ENCODE measurements at places on chromosomes 11 and 22.

DNA sequence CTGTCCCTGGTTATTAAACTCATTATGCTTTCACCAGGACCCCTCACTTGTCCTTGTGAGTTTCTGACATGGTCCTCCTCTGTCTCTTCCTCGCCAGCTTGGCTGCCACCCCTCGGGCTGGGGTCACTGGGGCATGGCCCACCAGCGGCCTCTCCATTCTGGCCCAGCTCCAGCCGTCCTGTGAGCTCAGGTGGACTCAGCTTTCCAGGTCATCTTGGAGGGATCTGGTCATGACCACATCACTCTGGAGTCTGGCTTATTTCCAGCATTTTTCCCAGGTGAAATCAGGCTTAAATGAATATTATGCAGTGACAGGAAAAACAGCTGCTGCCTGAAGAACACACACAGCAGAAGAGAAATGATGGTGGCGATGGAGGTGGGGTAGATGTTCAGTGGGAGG is 224.5 kb downstream of the ADAMTS15 start:
- DNase-seq: no peak

GRCh38 chr22:40560551-40560950 is 76.0 kb downstream of the MRTFA start:
- no peak for DNase-seq

DNA sequence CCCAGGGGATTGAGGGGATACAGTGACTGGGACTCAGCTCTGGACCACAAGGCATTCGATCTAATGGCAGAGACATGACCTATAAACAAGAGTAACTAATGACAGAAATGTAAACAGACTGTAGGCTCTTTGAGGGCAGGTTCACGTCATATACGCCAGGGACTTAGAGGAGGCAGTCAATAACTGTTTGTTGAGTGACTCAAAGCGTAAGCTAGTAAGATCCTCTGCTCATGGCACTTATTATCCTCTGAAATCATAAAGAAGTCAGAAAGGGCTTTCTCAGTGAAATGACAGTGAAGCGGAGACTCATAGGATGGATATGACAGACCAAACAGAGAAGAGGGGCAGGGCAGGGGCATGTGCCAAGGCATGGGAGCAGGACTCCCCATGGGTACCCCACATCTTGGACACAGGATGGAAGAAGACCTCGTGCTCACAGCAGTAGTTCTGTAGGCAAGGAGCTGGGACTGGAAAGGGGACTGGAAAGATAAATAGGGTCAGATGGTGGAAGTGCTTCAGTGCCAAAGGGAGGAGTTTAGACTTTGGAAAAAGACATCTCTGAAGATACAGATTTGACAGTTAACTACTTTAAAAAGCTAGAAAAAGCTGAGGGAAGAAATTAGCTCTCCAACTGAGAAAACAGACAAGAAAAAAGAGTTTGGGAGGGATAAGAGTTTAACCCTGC is 72.7 kb downstream of the SLC1A2 start:
- DNase-seq: no peak

DNA sequence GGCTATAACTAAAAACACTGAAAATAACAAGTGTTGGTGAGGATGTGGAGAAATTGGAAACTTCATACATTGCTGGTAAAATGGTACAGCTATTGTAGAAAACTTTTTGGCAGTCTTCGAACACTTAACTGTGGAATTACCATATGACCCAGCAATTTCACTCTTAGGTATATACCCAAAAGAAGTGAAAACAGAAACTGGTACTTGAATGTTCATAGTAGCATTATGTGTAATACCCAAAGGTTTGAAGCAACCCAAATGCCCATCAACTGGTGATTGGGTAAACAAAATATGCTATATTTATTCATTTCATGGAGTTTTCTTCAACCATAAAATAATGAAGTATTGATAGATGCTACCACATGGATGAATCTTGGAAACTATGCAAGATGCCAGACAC is 40.8 kb upstream of the FTH1 start:
- DNase-seq: no peak

GRCh38 chr11:40183073-40184064 is 1276.1 kb downstream of the LRRC4C start:
- no peak for DNase-seq

- no peak for DNase-seq
Observed at GRCh38 chr11:43937434-43938411, 4.7 kb upstream of the C11orf96 start.

DNA sequence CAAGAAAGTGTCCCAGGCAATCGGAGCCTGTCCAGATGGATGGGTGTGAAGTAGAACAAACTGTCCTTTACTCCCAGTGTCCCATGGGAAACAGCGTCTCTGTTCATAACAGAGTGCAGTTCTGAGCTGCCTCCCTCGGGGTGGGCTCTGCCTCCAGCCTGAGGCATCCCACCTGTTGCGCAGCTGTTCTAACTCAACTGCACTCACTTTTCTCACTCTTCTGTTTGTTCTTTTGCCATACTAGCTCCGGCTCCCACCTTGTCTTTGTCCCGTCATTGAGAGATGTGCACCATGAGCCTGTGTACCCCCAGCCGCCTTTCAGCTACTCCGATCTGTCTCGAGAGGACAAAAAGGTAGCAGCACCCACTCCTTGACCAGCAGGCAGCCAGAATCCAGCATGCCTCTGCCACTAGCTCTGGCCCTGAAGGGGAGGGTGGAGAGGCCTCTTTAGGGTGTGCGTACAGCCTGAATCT is 20.7 kb upstream of the CDC42EP2 start:
- DNase-seq: no peak

DNA sequence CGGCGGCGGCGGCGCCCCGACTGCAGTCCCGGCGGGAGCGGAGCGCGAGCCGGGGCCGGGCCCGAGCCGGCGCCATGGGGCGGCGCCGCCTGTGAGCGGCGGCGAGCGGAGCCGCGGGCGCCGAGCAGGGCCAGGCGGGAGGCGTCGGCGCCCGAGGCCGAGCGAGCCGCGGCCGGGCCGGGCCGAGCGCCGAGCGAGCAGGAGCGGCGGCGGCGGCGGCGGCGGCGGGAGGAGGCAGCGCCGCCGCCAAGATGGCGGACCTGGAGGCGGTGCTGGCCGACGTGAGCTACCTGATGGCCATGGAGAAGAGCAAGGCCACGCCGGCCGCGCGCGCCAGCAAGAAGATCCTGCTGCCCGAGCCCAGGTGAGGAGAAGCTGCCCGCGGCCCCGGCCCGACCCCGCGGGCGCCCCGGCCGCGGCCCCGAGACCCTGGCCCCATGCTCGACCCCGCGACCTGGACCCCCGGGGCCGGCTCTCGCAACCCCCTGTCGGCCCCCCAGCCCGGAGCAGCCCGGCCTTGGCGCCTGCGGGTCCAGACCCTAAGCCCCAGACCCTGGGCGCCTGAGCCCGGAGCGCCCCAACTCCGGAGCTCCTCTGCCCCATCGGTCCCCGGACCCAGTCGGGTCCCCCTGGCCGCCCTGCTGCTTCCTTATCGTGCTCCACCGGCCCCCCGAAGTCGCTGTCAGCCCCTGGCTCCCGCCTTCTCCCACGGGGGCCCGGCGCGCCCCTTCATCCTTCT is at the start of gene GRK2:
TSS of gene GRK2 (plus strand) at position 25 of the 739 bp plus-strand sequence. CDS start at position 252, 227 bp downstream.
- DNase-seq: no peak

DNA sequence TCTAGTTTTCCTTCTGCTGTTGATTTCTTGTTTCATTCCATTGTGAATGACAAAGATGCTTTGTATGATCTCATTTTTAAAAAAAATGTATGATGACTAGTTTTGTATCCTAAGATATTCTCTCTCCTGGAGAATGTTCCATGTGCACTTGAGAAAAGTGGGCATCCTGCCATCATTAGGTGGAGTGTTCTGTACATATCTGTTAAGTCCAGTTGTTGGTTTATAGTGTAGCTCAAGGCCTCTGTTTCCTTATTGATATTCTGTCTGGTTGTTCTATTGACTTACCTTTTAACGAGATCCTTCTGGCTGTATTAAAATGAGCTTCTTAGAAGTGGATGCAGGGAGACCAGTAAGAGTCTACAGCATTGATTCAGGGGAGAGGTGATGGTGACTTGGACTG is 35.2 kb downstream of the SGSM1 start:
- DNase-seq: no peak

GRCh38 chr11:121368364-121369240 is 76.0 kb downstream of the SC5D start:
- DNase-seq: no peak

GRCh38 chr22:22929381-22930221 is 42.0 kb downstream of the IGLL5 start:
- no peak for DNase-seq

DNA sequence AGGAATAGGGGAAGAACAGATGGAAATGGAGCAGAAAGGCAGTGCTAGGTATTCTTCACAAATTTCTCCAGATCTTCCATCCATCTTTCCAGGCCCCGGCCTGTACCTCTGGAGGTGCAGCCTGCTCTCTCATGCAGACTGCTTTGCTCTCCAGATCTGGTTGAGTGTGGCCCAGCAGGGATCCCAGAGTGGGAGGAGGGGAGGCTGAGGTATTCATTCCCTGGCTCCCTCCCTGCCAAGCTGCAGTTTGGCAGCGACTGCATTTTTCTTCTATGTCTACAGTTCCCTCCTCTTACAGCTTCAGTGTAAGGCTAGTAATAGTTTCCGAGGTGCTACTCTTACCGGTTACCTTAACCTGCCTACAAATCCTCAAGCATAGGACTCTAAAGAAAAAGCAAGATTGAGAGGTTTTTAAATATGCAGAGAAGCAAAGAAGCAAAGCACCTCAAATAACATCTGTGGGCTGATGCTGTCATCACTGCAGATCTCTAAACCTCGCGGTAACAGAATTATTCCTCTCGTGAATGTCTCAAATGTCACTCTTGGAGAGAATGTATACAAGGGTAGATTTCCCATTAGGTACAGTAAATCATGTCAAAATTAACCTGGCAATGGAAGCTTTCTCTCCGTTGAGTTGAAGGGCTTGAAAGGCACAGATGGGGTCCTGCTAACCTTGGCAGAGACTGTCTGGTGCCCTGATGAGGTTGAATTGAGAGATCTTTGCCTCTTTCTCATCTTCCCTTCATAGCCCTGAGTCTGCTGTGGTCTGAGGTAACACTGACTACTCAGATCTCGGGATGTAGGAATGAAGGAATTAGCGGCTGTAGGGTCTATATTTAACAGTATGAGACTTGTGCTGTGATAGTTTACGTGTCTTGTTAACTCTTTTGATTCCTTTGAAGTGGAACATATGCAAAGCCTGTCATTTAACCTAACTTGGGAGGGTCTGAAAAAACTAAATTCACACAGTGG is 297.9 kb upstream of the C11orf87 start:
- no peak for DNase-seq

DNA sequence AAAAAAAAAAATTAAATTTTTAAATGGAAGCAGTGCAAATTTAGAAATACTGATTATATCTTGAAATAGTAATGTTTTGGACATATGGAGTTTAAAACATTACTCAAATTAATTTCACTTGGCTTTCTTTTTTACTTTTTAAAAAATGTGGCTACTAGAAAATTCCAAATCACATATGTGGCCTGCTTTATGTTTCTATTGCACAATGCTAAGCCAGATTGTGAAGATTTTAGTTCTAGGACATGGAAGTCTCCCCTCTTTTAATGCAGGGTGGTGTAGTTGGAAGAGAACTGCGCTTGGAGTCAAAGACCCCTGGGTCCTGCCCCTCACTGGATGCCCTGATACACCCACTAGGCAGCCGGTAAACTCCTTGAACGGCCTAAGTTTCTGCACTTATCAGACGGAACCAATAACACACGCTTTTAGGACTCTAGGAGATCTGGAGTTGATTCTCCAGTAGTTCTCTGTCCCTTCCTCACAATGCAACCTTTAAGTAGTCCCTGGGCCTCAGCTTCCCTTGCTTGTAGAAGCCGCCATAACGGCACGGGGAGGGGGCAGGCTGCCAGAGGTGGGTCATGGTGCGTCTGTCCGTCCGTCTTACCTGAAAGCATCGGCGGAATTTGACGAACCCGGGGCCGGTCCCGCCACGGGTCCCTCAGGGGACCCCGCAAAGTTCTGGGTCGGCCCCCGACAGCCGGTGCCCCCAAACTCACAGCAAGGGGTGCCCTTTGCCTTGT is 505 bp downstream of the FAM227A start:
- no peak for DNase-seq

GRCh38 chr11:8069771-8070170 is 11.2 kb upstream of the TUB start:
- DNase-seq: no peak

- DNase-seq: no peak
Observed at GRCh38 chr22:42324990-42325710, 54.7 kb upstream of the TCF20 start.

GRCh38 chr11:122720107-122720881 is 64.8 kb downstream of the UBASH3B start:
- DNase-seq: no peak

GRCh38 chr11:27012234-27012921 is 18.5 kb downstream of the FIBIN start:
- DNase-seq: no peak

DNA sequence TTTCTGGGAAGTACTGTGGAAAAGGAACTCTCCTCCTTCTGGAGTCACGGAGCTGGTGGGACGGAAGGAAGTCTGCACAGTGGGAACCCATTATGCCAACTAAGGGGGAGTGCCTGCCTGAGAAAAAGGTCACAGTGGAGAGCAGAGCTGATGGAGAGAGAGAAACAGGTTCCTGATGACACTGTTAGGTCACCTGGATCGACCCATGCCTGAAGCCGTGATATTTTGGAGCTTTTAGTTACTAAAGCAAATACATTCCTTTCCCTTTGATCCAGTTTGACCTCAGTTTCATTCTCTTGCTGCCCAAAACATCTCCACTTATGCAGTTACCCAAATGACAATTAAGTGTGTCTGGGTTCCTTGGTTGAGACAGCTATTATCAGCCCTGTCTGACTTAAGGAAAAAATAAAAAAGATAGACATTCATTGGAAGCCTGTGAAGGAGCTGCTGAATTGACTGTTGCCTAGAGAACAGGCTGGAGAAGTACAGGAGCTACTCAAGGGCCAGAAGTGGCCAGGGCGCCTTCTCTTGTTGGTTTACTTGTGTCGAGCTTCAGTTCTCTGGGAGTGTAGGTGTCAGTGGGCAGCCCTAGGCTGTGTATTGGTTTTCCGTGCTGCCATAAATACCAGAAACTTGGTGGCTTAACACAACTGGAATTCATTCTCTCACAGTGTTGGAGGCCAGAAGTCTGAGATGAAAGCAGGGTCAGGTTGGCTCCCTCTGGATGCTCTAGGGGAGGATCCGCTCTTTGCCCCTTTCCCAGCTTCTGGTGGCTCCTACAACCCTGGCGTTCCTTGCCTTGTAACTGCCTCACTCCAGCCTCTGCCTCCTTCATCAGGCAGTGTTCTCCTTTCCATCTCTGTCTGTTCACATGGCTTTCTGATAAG is 13.6 kb downstream of the MRGPRD start:
- DNase-seq: no peak

DNA sequence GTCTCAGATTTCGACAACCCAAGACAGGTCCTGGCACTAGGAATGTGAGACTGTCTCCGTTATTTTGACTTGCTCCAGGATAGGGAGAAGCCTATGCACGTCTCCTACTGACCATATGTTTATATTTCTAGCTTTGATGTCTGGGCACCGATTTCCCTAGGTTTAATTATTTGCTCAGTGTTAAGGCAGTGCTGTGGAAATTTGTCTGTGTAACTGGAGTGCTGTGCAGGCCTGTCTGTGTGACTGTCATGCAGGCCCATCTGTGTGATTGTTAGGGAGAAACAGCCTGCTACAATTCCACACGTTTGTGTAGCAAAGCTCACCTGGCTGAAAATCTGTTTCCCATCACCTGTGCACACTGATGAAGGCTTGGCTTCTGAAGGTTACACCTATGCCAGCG is 29.6 kb upstream of the HSPA8 start:
- no peak for DNase-seq
